ENCODE measurements at places on chromosomes 1 and 21.

DNA sequence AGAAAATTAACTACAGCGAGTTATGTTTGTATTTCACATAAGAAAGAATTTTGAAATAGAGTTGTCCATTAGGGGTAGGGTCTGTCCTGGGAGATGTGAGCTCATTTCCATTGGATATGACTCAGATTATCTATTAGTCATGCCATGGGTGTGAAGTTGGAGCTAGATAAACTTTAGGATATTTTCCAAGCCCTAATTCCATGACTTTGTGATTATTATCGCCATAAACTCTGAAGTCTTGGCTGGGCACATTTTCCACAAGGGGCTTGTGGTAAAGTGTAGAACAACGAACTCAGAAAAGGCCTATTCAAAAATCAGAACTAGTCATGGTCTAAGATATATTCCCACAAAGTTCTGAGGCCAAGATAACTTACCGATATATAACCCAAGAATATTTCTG, 396.6 kb downstream of the DPYD start:
- DNase-seq, result no peak

GRCh38 chr1:20829531-20829930, 42.4 kb upstream of the HP1BP3 start:
- DNase-seq, result no peak

DNA sequence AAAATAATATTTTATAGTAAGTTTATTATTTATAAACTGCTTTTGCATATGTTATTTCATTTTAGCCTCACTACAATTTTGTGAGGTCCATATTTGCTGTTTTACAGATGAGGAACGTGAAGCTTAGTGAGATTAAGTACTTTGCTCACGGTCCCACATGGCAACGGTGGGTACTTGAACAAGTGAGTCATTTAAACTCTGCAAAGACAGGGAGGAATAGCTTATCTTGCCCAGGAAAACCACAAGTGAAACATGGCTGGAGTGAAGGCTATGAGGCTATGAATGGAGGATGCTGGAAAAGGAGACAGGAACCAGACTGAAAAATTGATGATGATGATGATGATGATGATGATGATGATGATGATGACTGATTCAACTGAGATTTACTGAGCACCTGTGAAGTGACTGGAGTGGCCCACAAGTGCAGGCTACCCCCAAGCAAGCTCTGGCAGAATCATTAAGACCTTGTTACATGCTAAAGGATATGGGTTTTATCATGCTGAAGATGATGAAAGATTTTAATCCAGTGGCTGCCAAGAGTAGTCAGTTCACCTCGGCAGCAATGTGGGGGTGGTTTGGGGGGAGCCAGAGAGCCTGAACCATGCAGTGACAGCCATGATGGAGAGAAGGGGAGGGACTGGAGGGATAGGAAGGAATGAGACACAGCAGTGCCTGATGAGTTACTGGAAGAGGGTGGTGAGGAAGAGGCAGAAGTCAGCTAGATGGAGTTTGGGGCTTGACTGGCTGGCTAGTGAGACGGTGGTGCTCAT, 1.4 kb upstream of the ABCA4 start:
- DNase-seq, result no peak

GRCh38 chr1:233722212-233722979, 108.5 kb downstream of the KCNK1 start:
- no peak for DNase-seq

GRCh38 chr1:109131800-109132199, 17.9 kb downstream of the ELAPOR1 start:
- no peak for DNase-seq

- no peak for DNase-seq
These were observed 28.4 kb downstream of the CD48 start for GRCh38 chr1:160682983-160683865.

DNA sequence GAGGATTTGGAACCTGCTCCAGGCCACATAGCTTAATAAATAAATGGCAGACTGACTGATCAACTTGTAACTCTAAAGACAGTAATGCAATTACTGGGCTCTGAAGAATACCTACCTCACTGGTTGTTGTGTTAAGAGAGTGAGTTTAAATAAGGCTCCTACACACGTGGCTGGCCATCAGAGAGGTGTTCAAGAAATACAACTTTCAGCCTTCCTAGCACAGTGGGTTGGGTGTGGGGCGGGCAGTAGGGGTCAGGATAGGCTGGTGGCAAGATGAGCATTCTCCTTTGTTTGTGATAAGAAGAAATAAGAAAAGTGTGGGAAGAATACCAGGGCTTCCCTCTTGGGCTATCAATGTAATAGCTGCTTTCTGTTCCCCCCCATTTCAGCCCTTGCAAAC, 151.3 kb downstream of the DAB1 start:
- DNase-seq, result no peak

DNA sequence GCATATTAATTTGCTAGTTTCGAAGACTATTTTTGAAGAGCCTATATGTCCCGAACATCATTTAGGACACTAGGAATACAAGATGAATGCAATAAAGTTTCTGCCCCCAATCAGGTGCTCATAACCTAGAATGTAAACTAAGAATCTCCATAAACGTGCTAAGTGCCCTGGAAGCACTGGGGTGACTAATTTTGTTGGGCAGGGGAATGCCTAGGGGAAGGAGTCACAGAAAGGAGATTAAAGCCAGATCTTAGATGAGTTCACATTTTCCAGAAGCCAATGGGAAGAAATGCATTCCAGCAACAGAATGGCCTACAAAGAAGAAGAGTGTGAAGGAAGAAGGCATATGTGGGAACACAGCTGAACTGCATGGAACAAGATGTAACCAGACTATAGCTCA, 19.5 kb downstream of the SCYL3 start:
- no peak for DNase-seq

GRCh38 chr1:119626011-119626545, 22.0 kb downstream of the ZNF697 start:
- no peak for DNase-seq

- DNase-seq, result no peak
These were observed 626.1 kb downstream of the PTPRC start for GRCh38 chr1:199264911-199265310.

DNA sequence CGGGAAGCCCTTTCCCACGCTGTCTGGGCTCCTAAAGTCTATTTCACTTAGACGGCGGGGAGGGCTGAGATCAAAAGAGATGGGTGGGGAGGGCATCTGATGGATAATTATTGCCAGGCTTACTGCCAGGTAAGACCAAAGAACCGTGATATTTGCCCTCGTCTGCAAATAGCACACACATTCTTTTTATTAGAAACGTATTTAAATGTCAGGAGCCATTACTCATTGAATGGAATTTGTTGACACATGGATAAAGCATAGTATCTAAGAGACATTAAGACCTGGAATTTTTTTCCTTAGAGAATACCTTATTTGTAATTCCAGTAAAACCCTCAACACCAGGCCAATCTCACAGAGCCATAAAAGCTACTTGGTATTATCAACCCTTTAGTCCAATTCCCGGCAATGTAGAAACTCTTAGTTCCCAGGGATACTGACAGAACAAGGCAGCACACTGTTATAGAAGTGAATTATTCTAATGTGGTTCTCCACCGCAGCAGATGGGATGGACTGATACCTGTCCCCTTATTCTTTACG, 10.6 kb downstream of the URB1 start:
- DNase-seq, result no peak

GRCh38 chr1:233505130-233505529, 108.8 kb upstream of the KCNK1 start:
- no peak for DNase-seq

DNA sequence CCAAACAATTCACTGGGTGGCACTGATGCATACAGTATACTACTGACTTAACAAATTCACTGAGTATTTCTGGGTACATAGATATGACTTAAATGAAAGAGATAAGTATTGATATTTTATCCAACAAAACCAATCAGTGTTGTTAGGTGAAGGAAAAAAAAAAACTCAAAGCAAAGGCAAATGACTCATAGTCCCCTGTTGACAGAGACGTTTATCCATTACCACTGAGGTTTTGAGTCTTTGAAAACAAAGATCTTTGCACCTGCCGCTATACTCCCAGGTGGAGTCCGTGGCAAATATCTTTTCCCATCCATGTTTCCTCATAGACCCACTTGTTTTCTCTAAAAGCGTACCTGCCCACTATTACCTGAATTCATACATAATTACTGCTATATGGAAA, 18.4 kb downstream of the DYNLT5 start:
- DNase-seq, result no peak

DNA sequence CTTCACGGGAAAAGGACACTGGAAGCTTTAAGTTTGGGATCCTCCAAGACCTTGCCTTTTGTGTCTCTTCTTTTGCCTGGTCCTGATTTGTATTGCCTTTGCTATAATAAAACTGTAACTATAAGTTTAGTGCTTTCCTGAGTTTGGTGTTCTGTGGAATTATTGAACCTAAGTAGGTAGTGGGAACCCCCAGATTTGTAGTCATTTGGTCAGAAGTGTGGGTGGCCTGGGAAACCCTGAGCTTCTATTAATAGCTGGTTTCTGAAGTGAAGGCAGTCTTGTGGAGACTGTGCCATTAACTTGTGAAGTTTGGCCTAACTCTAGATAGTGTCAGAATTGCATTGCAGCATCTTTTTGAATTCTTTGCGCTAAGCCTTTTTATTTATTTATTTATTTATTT, 6.8 kb upstream of the MYCL start:
- no peak for DNase-seq

- no peak for DNase-seq
These were observed at the start of gene RHOU for GRCh38 chr1:228734881-228735801. TSS of gene RHOU (plus strand) at chr1:228735479. CDS start at chr1:228735743, 264 bp downstream.

DNA sequence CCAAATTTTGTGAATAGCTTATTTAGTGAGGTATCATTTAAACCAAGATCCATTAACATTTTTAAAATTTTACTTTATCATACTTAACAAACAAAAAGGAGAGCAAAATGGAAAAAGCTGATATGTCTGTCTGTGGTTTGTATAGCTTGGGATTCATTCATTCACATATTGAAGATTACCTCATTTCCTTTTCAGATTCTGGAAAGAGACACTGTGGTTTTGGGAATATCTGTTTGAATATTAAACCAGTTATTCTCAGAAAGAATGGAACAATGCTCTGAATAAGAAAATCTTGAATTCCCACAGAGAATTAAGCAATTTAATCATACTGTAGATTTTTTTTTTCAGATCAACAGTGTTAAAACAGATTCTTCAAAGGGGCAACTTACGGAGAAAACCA, 93.8 kb upstream of the PRDX6 start:
- no peak for DNase-seq

DNA sequence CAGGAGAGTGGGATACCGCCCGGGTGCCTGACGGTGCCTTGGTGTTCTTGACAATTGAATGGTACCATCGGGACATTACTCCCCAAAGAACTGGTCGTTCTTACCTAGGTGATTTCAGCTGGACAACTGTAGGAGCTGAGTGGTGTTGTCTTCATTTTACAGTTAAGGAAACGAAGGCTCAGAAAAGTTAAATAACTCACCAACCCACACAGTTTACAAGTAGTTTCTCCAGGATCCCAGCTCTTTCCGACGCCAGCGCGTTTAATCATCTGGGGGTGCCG, 1.6 kb downstream of the PIK3CD start:
- no peak for DNase-seq

DNA sequence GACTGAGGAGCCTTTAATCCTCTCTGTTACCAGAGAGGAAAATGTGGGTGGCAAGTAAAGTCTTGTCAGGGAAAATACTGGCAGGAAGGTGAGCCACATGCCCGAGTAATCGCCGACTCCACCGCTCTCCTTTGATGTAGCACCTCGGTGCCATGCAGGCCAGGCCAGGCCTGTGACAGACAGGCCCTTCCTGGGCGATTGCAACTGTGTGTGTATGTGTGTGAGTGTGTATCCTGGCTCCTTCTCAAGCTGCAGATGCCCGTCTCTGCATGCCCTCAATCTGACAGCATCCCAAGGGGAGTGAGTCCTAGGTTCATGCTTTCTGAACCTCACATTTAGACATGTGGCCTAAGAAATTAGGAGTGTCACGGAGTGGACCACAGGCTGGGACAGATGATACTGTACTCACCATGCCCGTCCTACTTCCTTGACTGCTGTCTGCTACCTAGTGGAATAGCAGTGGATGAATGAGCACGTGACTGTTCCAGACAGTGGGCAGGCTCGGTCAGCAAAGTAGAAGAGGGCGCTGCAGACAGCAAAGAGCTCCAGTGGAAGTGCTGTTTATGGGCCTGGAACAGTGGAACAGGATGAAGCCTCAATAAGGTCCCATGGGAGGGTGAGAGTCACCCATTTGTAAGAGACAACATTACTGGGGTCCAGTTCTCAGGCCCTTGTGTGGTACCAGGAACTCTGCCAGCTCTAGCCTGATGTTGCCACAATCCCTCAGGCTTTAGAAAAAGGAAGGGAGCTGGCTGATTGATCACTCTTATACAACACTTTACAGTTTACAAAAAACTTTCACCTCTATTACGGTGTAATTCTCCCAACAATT, 25.3 kb downstream of the SERTAD4 start:
- DNase-seq, result no peak

GRCh38 chr1:198612471-198613260, 26.2 kb upstream of the PTPRC start:
- DNase-seq, result no peak

GRCh38 chr1:14363036-14363590, 235.4 kb upstream of the KAZN start:
- no peak for DNase-seq

- no peak for DNase-seq
These were observed 108.7 kb downstream of the KCNJ15 start for GRCh38 chr21:38365521-38365920.

GRCh38 chr1:169146576-169147214, 40.2 kb downstream of the ATP1B1 start:
- DNase-seq, result no peak

- no peak for DNase-seq
These were observed 19.7 kb downstream of the ARHGEF11 start for GRCh38 chr1:157025856-157026255.

DNA sequence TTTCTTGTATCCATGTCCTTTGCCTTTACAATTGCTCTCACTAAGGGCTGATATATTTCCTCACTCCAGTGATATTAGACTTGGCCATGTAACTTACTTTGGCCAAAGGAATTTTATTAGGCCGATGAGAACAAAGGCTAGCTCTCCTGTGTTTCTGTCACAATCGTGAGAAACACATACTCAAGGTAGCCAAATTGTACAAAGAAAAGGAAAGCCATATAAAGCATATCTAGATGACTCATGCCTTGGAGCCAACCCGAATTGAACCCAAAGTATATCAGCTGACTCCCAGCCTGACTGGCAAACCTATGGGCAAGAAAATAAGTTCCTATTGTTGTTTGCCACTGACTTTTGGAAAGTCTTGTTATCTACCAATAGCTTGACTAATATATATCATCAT, 371.7 kb upstream of the LRRC7 start:
- DNase-seq, result no peak

GRCh38 chr1:83033682-83034081, 965.2 kb downstream of the TTLL7 start:
- DNase-seq, result no peak
